ENCODE measurements at places on chromosomes 3 and 15. TPM values are rescaled to one million over a fixed set of nuclear protein-coding genes. Genes with fewer than 3 reads are reported as not detected.

EFCAB12 gene
- 0.13 TPM for polyA plus RNA-seq

DNA sequence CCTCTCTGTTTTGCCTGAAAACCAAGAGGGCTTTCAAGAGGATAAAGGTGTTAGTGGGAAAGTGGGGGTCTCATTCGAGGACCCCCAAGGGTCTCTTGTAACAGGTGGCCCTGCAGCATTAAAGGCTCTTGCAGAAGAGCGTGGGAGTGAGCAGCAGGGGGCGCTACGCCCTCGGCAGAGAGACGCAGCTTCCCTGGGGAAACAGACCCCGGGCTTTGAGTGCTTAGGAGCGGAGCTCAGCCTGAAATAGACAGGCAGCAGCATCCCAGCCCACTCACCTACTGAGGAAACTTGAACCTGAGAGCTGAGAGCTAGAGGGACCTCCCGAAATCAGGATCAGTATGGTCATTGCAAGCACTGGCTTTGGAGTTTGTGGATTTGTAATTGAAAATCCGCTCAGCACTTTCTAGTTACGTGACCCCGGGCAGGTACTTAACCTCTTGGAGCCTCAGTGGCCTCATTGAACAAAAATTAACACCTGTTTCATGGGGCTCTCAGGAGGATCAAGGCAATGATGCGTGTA, 25.7 kb downstream of the RPLP1 start:
- DNase-seq, result no peak

DNA sequence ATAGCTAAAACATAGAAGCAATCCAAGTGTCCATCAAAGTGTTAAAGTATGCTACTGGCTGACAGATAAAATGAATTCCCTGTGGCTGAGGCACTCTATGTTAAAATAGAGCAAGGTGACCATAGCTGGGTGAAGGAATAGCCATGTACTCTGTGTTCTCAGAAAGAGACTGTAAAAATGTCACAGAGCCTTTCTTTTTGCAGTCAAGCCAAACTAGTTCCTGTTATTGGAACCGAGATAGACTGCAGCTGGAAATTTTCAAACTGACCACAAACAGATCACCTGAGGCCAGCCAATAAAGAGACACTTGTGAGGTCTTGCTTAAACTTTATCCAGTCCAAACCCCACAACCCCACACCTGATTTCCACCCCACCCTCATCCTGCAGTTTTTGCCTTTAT, 422.8 kb upstream of the NAALADL2 start:
- DNase-seq, result peak; percentile 20

CDCP1 gene
- 0.34 TPM for polyA plus RNA-seq

DNA sequence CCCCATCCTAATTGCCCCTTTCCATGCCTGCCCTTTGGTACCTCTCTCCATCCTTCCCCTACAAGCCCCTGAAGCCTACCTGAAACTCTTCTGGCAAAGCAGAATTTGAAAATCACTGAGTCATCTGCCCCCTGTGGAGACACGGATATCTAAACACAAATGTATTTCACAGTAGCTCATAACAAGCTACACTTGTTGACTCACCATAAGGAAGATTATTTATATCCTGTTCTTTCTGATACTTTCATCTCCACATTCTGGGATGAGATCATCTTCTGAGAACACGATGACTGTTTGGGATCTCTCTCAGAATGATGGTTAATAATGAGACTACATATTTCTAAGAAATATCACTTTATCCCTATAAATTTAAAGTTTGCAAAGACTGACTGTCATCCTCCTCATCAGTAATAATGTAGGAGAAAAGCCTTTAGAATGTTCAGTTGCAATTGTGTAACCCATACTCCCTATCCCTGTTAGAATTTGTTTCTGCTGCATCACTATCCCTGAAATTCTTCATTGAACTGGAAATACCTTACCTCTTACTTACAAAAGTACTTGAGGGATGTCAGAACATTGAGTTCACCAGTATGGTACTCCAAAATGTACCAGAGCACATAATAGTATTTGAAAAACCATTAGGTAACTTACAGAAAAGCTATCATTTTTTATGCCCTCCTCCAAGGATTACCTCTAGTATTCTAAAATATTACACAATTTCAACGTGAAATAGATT, 116.1 kb upstream of the IL12A start:
- DNase-seq, result no peak

AMIGO3 gene
- 4.8 TPM for polyA plus RNA-seq

DNA sequence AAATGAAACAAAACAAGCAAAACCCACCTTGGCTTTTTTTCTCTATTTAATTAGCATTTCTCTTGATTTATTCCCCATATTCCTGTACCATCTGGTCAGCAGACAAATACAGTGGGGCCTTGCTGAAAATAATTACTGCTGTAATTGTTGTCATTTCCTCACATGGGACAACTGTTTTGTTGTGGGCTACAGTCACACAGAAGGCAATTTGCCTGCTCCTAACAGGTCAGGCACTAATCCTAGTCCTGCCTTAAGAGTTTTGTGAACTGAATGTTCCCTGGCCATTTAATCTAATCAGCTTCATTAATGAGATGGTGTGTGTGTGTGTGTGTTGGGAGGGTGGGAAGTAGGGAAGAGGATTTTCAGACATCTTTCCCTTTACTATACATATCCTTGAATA, 11.6 kb downstream of the TRPC1 start:
- no peak for DNase-seq

DNA sequence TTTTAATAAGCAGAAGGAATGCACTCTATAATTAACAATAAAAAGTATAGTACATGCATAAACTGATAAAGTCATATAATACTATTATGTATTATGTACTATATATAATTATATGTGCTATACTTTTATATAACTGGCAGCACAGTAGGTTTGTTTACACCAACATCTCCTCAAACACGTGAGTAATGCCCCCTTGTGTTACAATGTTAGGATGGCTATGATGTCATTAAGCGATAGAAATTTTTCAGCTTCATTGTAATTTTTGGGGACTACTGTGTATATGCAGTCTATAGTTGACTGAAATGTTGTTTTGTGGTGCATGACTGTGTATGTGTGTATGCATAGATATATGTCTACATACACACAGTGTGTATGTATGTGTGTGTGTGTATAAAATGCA, 100.6 kb downstream of the SLMAP start:
- DNase-seq, result no peak

Measured in hindlimb muscle (tissue), 1 donor.